ENCODE measurements at places on chromosomes 12 and 14.

DNA sequence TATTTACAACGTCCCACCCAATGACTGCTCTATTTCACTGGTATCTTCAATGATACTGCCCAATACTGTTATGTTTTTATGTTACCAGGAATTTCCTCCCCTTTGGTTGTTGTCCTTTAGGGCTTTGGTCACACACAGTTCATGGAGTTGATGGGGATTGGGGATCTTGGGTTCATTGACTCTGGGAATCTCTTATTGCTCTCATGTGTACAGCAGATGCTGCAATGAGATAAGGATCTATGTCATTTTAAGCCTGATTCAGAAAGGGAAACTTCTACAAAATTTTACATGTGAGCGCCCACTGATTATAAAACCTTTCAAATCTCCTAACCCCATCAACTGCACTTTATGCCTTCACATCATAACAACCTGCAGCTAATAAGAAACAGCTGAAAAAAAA lies 67.2 kb downstream of the FAR2 start:
- DNase-seq: no peak

GRCh38 chr12:17456486-17456885 lies 633.5 kb downstream of the RERGL start:
- DNase-seq: no peak

GRCh38 chr12:45415393-45415817 lies 199.5 kb downstream of the ANO6 start:
- no peak for DNase-seq

DNA sequence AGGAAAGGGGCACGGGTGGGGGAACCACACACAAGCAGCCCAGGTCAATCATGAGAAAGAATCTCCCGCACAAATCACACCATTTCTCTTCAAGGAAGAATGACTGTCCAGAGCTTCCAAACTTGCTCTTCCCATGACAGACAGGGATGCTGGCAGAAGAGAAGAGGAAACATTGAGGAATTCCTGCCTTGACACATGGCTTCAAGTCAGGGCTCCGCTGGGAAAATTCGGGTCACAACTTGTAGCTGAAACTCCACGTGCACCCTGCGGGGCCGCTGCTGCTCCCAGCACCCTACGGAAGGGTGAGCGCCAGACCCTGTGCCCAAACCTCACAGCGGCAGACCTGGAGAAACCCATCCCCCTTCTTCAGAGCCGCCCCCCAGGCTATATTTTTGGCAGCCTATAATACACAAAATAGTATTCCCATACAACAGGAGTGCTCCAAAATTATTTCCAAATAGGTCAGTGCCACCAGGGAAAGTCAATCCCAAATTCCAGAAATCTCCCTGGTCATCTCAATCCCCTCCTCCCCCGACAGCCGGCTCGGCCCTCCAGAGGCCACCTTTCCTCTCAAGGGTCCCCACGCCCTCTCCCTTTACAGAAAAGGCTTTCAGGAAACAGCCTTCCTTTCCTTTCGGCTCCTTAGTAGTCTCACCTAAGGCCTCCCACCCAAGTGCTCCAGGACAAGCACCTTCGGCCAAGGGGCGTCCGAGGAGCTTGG lies 1.3 kb downstream of the TMEM132D start:
- no peak for DNase-seq

DNA sequence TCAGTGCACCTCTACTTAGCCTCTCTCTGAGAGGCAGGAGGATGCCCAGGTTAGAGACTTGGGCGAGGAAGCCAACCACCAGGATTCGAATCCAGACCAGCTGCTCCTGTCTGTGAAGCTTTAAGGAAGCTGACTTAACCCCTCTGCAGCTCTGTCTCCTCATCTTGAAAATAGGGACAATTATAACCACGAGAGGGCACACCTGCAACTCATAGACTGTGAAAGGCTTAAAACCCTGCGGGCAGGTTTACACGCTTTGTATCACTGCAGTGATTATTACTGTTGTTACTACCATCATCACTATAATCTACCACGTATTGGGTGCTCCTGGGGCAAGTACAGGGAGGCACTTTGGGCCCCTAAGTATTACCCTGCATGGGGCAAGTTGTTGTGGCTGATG lies 379.8 kb downstream of the VRK1 start:
- DNase-seq: no peak

DNA sequence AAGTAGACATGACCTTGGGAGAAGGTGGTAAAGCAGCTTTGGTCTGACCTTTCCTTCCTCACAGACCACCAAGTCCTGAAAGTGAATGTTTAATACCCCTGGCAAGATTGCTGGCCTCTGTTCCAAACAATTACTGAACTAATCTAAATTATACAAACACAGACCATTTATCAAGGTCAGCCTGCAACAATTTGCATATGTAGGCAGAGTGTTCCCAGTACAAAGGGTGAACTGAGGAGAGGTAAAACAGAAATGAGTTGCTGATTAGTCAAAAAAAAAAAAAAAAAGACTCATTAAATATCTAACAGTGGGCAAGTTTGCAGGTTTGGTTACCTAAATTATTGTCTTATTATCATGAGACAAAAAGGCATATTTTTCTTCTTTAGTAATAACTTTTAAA lies 506.5 kb downstream of the TMEM117 start:
- DNase-seq: no peak

DNA sequence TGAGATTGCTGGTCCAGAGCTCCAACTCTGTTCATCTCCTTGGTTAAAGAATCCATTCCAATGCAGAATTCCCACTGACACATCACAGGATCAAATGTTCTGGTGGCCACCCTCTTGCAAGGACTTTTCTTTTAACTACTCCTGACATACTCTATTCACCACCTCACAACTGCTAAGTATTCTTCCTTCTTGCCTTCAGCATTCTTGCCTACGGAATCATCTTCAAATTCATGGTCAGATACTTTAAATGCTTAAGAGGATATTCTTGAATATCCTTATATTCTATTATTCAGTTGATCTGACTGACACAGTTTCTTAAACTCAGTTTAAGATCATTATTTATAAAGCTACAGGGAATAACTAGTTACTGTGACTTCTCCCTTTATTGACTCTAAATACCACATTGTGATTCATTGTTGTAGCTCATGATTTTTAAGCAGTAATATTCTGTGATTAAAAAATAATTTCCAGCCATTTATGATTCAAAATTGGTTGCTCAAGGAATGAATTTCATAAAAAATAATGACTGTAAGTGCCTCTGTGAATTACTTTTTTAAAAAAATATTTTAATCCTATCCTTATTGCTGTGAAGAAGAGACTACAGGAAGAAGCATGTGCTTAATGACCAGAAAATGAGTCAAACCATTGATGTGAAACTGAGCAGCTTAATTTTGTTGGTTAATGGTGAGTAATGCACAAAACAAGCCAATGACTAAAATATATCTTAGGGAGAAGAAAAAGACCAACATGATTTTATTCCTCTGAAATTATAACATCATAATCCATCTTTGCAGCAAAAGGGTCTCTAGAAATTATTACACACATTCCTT lies 207.1 kb downstream of the PIK3C2G start:
- no peak for DNase-seq

DNA sequence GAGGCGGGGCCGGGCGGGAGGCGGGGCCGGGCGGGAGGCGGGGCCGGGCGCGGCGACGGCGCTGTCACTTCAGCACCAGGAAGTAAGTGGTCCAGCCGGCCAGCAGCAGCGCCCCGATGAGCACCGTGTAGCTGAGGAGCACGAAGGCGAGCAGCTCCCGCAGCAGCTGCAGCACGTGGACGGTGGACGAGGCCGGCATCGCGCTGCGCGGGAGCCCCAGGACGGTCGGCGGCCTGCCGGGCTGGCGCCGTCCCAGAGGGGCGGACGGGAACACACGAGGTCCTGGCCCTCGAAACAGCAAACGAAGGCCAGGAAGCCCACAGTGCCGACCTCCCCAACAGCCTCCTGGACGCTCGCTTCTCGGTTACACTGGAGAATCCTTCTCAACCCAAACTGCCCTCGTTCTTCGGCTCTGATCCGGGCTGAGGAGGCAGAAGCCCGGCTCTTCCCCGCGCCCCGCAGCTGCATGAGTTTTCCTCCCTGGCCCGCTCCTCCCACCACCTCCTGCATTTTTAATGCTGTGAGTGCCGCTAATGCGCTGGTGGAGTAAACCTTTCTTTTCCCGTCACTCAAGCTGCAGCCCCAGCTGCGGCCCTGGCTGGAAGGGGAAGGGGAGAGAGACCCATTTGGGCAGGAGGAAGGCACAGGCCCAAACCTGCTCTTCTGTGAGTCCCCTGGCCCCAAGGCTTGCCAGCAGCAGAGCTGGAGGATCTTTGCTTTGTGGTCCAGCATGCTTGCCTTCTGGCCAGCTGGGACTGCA lies 694 bp upstream of the DIABLO start:
- DNase-seq: peak; percentile 4

GRCh38 chr12:93838193-93838592 lies 161.0 kb downstream of the CRADD start:
- no peak for DNase-seq

DNA sequence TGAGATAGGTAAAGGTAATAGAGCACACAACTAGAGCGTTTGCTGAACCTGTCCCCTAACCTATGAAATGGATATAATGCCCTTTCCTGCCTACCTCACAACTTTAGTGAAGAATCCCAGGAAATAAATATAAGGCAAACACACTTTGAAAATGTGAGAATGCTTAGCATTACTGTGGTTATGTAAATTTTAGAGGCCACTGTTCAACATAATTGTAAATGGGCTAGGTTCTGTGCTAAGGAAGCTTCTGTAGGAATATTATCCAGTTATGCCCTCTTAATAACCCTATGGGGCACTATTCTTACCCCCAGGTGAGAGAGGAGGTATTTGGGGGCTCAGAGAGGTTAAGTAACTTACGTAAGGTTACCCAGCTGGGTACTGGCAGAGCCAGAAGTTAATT lies 92.5 kb upstream of the TMEM233 start:
- DNase-seq: no peak

DNA sequence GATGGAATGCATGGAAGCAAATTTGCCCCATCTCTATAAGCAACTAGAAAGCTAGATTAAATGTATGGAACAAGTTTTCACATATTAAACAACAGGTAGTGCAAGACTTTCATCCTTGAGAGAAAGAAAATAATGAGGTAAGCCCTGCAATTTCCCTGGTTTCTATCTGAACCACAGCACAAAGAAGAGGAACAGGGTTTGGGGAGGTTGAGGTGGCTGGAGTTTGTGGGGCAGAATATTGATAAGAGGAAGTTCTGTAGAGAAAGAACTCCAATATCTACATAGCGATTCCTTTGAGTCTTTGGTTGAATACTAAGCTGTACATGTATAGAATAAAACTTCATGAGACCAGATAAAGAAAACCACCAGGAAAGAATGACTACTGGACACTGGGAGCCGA lies 96.3 kb upstream of the CCND2 start:
- peak; percentile 17 for DNase-seq

DNA sequence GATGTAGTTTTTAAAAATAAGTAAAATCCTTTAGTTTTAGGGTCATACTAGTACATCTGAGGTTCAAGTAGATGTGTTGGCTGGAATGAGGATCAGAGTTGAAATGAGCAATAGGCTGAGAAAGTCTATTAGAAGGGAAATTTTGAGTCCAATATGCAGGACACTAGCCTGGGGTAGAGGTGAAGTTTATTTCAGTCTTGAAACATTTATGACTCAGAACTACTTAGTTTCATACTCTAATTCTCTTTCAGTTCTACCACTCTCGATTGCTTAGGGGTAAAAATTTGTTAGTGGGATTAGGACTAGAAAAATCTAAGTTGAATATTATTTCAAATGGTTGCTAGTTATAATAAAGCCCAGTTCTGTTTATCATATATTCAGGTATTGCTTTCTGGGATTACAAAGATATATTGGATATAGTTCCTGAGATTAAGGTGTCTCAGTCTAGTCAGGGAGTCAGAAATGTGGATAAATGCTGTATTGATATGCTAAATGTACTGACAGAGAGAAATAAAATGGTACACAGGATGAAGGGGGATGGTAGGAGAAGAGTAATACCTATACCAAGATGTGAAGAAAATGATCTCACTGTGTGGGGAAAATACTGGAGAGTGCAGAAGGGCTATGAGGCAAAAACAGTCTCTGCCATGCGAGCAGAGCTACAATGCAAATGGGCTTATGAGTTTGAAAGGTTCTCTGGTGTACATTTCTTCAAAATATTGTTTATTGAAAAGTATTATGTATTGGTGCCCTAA lies 395.8 kb upstream of the FBXO33 start:
- DNase-seq: no peak

- no peak for DNase-seq
Observed at GRCh38 chr14:92386637-92387036, 63.7 kb downstream of the SLC24A4 start.

- no peak for DNase-seq
Observed at GRCh38 chr12:96361074-96361473, 39.2 kb downstream of the CDK17 start.

GRCh38 chr12:131011165-131012079 lies 57.7 kb downstream of the ADGRD1 start:
- DNase-seq: no peak

DNA sequence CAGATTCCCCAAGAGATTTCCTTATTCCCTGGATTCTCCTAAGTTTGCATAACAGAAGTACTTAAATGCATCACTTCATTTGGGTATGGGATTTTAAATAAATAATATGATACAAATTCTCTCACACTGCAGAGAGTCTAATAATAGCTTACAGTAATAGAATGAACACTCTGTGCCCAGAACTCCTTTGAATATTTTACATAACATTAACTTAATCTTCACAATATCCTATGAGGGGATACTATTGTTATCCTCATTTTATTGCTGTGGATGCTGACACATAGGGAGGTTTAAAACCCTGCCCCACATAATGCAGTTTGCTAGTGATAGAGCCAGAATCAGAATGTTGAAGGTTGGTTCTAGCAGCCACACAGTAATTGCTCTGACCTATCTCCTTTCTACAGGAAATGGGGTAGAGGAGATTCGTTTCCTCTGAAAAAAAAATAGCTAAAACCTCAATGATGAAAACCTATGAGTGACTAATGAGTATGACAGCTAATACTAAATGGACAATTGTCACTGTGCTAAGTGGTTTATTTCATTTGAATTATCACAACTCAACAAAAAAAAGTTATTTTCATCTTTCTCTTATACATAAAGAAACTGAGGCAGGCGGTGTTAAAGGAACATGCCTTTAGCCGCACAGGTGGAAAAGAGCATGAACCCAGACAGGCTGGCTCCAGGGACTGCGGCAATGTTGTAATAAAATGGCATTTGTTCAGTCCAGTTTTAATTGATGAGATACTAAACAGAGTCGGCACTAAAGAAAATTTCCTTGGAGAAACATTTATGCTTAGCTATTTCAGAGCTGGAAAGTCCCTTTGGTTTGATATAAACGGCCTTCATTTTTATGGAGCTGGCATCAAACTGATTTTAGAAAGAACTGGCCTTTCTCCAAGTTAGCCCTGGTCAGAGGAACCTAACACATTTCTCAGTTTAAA lies 880.9 kb downstream of the NRXN3 start:
- no peak for DNase-seq

GRCh38 chr12:19970821-19971220 lies 397.5 kb upstream of the PDE3A start:
- no peak for DNase-seq

DNA sequence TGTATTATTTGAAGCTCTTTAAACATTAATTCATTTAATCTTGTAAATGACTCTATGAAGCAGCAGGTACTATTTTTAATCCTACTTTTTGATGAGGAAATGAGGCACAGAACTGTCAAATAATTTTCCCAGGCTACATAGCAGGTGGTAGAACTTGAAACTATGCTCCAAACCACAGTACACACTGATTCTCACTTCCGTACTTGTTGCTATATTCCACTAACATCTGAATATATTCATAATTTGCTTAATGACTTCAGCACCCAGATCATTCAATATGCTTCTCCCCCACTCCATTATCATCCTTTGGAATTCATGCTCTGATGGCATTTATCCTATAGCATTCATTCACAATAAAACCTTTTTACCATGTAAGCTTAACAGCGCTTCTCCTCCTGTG lies 4.9 kb downstream of the ERGIC2 start:
- DNase-seq: no peak

Measured in globus pallidus (tissue), 1 donor.